ENCODE measurements at places on chromosomes 3 and 15. TPM values are rescaled to one million over a fixed set of nuclear protein-coding genes. Genes with fewer than 3 reads are reported as not detected.

Gene SLC28A2
- not detected for total RNA-seq

Gene AMIGO3
- total RNA-seq, result not detected

DNA sequence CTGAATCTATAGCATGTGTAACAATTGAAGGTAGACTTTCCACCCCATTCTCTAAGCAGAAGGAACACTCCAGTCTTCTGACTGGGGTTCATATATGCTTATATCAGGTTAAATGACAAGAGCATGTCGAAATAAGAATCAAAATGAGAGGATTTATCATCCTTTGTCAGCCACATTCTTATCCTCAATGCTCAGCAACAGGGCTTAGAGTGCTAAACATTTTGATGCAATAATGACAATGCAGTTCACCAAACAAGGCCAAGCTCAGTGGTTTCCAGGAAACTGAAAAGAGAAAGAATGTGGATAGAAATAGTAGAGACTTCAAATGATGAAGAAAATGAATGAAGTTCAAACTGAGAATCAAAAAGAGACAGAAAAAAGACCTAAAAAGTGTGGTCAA, 78.0 kb downstream of the FSIP1 start:
- no peak for DNase-seq

GRCh38 chr15:86127547-86127946, 47.9 kb downstream of the AGBL1 start:
- no peak for DNase-seq

GRCh38 chr3:106117490-106117858, 248.7 kb upstream of the CBLB start:
- no peak for DNase-seq

DNA sequence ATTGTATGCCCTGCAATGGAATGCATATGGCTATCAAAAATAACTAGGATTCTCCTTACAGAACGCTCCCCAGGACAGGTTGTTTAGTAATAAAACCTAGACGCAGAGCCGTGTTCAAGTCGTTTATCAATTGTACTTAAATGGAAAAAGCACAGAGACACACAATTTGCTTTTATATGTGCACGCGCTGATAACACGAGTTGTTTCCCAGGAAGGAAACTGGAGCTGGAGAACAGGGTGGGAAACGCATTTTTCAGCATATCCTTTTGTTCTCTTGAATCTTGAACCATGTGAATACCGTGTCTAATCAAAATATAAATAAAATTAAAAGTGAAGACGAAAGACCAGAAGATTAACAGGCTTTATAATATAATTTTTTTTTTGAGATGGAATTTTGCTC, 3.6 kb upstream of the ANPEP start:
- no peak for DNase-seq

GRCh38 chr15:99057697-99058420, 47.0 kb upstream of the SYNM start:
- DNase-seq, result peak; percentile 42

GRCh38 chr3:50594253-50594785, 17.3 kb downstream of the CISH start:
- DNase-seq, result no peak

DNA sequence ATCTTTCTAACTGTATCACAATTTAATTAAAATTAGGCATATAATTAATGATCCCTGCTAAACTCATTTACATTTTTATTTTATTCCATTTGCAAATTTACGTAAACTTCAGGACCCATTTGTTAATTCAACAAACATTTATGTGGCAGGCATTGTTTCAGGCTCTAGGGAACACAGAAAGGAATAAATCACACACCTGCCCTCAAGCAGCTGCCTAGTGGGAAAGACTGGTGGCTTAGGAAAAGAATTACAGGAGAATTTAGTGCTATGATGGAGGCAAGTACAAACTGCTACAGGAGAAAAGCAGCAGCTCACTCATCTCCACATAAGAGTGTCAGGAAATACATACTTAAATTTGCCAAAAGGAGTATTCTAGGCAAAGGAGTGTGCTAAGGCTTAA, 11.2 kb downstream of the CBLB start:
- no peak for DNase-seq

DNA sequence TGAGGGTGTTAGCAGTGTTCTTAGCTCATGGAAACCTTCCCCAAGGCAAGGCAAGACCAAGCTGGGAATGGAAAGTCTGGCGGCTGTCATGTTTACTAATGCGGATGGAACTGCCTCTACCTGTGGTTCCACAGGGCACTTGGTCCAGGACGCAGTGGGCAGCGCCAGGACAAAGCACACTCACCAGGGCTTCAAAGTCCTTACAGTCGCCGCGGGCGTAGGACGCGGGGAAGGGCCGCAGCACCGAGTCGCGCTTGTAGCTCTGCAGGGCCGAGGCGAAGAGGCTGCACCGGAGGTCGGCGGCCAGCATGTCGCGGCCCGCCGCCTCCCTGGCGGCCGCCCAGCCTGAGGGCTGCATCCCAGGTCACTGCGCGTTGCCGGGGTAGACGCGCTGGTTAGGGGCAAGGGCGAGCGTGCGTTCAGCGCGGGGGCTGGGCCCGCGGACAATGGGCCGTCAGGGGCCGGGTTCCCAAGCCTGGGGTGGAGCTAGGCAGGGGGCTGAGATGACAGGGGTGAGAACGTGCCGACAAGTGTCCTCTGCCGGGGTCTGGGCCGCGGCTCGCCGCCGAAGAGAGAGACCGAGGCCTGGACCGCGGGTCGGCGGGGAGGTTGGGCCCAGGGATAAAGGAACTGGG, 497 bp downstream of the PARP16 start:
- DNase-seq, result peak; percentile 52

- no peak for DNase-seq
These were observed 43.9 kb downstream of the PTPN23 start for GRCh38 chr3:47424434-47425382.

- DNase-seq, result no peak
These were observed 12.1 kb downstream of the ZDHHC19 start for GRCh38 chr3:196198771-196199753.

GRCh38 chr3:84836961-84837360, 121.8 kb upstream of the CADM2 start:
- no peak for DNase-seq

- no peak for DNase-seq
These were observed 155.5 kb upstream of the ROPN1 start for GRCh38 chr3:124147429-124147828.
